ENCODE measurements at places on chromosomes 6 and 20.

- DNase-seq = no peak
Measured at GRCh38 chr6:44022296-44022661, 105.0 kb downstream of the MRPL14 start.

DNA sequence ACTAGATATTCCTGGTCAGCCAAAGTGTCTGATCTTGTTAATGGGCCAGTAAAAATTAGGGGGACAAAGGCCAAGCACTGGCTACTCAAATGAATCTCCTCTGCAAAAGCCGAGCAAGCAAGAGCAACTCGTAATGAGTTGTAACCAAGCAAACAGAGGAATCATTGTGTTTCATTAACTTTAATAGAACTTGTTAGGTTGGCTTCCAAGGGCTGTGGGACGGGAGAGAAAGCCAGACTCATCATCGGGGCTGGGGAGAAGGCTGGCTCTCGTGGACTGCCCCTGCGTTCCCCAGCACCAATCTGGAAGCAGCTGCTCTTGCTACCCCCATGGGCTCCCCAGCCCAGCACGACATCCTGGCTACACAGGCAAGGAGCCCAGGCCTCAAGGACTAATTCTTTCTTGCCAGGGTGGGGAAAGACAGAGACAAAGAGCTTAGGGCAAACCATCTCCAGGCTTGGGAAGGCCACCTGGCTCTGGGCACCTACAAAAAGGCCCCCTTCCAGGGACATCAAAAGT is 10.5 kb upstream of the SCUBE3 start:
- no peak for DNase-seq

DNA sequence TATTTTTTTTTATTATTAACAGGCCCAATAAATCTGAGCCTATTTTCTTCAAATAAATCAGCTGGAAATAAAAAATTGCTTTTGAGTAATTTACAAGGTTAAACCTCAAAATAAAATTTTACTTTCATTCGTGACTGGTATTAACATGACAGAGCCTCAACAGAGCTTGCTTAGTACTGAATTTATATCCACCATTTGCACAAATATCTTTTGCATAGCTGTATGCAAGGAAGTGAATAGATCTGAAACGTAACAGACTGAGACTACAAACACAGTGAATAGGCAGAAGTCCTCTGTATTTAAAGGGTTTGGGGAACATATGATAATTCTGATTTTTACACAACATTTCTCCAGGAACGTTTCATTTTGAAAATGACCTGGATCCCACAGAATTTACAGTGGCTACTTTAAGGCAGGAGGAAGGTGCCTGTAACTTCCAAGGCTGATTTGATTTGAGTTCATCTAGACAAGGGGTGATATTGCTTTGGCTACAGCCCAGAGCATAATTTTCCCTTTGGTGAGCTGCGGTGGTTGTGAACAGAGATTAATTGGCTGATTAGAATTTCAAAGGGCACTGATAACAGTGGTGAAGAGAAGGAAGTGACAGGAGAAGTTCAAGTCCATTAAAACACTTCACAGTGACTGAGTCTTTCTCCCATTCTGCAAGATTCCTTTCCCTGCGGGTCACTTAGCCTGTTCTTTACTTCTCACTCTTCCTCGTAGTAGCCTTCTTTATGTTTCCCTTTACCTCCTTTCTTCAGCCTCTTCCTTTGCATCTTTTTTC is 121.2 kb upstream of the SASH1 start:
- DNase-seq = no peak

DNA sequence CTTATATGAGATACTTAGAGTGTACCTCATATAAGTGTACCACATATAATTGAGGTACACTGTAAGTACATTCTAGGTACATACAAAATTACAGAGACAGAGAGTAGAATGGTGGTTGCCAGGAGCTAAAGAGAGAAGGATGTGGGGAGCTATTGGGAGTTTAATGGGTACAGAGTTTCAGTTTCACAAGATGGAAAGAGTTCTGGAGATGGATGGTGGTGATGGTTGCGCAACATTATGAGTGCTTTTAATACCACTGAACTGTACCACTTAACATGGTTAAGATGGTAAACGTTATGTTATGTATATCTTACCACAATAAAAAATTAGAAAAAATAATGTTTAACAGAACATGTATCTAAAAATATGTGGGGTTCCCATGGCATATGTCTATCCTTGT is 69.4 kb downstream of the PRND start:
- no peak for DNase-seq

GRCh38 chr6:77231438-77232305 is 231.6 kb downstream of the HTR1B start:
- DNase-seq = no peak

DNA sequence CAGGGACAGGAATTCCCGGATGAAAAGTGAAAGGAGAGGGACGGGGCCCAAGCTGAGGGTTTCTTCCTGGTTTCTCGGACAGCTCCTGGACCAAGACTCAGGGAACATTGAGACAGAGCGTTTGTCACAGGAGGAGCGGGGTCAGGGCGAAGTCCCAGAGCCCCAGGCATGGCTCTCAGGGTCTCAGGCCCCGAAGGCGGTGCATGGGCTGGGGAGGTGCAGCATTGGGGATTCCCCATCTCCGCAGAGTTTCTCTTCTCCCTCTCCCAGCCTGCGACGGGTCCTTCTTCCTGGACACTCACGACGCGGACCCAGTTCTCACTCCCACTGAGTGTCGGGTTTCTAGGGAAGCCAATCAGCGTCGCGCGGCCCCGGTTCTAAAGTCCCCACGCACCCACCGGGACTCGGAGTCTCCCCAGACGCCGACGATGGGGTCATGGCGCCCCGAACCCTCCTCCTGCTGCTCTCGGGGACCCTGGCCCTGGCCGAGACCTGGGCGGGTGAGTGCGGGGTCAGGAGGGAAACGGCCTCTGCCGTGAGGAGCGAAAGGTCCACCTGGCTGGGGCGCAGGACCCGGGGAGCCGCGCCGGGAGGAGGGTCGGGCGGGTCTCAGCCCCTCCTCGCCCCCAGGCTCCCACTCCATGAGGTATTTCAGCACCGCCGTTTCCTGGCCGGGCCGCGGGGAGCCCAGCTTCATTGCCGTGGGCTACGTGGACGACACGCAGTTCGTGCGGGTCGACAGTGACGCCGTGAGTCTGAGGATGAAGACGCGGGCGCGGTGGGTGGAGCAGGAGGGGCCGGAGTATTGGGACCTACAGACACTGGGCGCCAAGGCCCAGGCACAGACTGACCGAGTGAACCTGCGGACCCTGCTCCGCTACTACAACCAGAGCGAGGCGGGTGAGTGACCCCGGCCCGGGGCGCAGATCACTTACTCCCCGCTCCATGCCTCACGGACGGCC is 54.6 kb upstream of the POLR1H start:
- peak; percentile 33 for DNase-seq

- peak; percentile 42 for DNase-seq
Measured at GRCh38 chr6:128731249-128732165, 151.4 kb upstream of the LAMA2 start.

DNA sequence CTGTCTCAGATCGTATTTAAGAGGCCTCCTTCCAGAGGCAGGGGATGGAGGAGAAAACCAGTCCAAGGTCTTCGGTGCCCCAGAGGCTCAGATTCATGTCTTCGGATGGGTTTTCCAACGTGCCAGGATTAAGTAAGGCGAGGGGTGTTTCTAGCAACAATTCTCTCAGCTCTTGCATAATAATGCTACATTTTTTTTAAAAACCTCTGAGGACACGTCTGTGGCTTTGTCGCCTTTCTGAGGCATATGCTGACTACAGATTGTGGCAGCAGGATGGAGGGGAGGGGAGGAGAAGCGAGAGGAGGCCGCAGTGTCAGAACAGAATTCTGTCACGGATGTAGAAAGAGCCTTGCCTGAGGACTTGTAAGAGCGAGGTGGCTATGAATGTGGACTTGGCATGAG is 17.7 kb upstream of the CCDC167 start:
- DNase-seq = no peak

- no peak for DNase-seq
Measured at GRCh38 chr6:1515280-1515679, 94.4 kb upstream of the FOXC1 start.

GRCh38 chr20:20832715-20833114 is 120.3 kb upstream of the RALGAPA2 start:
- no peak for DNase-seq

GRCh38 chr20:59600472-59600871 is 3.9 kb upstream of the PHACTR3 start:
- DNase-seq = no peak

DNA sequence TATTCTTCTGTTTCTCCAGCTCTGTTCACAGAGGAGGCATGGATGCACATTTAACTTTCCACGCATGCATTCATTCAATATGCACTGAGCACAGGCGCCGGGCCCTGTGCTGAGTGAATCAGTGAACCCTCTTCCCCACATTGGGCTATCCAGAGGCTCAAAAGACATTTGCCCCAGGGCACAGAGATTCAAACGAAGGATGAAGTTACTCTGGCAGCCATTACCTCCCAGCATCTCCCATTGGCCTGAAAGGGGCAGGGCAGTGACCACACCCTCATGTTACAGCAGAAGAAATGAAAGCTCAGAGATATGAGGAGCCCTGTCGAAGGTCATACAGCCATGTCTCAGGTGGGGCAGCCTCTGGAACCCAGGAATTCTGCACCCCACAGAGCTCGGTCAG is 26.7 kb upstream of the NOL4L start:
- DNase-seq = no peak

GRCh38 chr6:54377776-54378175 is 69.5 kb downstream of the TINAG start:
- DNase-seq = no peak

GRCh38 chr6:138037009-138037504 is 70.2 kb downstream of the PERP start:
- no peak for DNase-seq
